ENCODE measurements at places on chromosomes 5 and 9. TPM values are rescaled to one million over a fixed set of nuclear protein-coding genes. Genes with fewer than 3 reads are reported as not detected.

Gene ANKRD31
- 0.13 TPM for total RNA-seq

Gene SLC45A2
- total RNA-seq: 0.16 TPM

Gene PPP3R2
- not detected for total RNA-seq

Gene DOCK2
- total RNA-seq: 4.6 TPM

Gene CARTPT
- total RNA-seq: not detected

Gene PPP1R26
- 26.3 TPM for total RNA-seq

Gene DMRT2
- 0.19 TPM for total RNA-seq

Gene CER1
- not detected for total RNA-seq

Gene GRXCR2
- total RNA-seq: 0.78 TPM

Gene KCNN2
- 2.6 TPM for total RNA-seq

Gene MEIKIN
- not detected for total RNA-seq

Gene RNF183
- total RNA-seq: not detected

Gene FRMD3
- 123 TPM for total RNA-seq

Gene OMD
- total RNA-seq: 6.5 TPM

Gene MAST4
- total RNA-seq: 91.4 TPM

Gene LCN15
- not detected for total RNA-seq

Gene CCNI2
- total RNA-seq: not detected

Gene ECSCR
- total RNA-seq: 20.1 TPM

Gene RNF180
- total RNA-seq: 13.7 TPM

Gene ACSL6
- 4.5 TPM for total RNA-seq

Data from cardiac septum (tissue), 1 donor.